T-helper 1 cell (primary cell): ENCODE measurements at places on chromosomes 7 and 10.

GRCh38 chr10:57867241-57867640, 400.5 kb downstream of the IPMK start:
- DNase-seq, result no peak

DNA sequence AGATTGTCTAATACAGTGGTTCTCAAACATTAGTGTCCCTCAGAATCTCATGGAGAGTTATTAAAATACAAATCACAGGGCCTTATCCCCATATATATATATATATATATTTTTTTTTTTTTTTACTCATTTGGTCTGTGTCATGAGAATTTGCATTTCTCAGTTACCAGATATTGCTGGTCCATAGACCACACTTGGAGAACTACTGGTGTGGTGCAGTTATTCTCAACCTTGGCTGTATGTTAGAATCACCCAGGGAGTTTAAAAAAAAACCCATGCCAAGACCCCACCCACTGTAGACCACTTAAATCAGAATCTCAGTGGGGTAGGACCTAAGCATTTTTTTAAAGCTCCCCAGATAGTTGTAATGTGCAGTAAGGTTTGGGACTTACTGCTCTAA, 179.9 kb downstream of the AUTS2 start:
- DNase-seq, result no peak

GRCh38 chr10:71842856-71843686, 8.0 kb downstream of the PSAP start:
- DNase-seq, result no peak

GRCh38 chr7:131803816-131804215, 247.4 kb upstream of the PODXL start:
- DNase-seq, result no peak

GRCh38 chr7:51246258-51247245, 70.1 kb downstream of the COBL start:
- no peak for DNase-seq

GRCh38 chr7:90720984-90721760, 125.1 kb downstream of the CDK14 start:
- DNase-seq, result no peak
